A172 (cell line): ENCODE measurements at places on chromosomes 12 and 14. TPM values are rescaled to one million over a fixed set of nuclear protein-coding genes. Genes with fewer than 3 reads are reported as not detected.

NFE2 gene
- 0.17 TPM in 1 of 2 replicates, not detected in the other for total RNA-seq

KERA gene
- total RNA-seq: not detected in 2 replicates

TAS2R31 gene
- total RNA-seq: 1.1 and 2.5 TPM in 2 replicates

SERPINA9 gene
- 0.34 TPM in 1 of 2 replicates, not detected in the other for total RNA-seq

PUS1 gene
- 13.6 and 17.5 TPM in 2 replicates for total RNA-seq

TMEM132C gene
- total RNA-seq: not detected in 2 replicates

TC2N gene
- total RNA-seq: not detected in 2 replicates

GRCh38 chr12:124842800-124843510, 20.7 kb downstream of the SCARB1 start:
- DNase-seq: no peak

GRCh38 chr14:96275177-96276112, 19.4 kb downstream of the BDKRB1 start:
- DNase-seq: peak; percentile 35

GRCh38 chr12:51238037-51238509, 553 bp upstream of the DAZAP2 start:
- DNase-seq: peak; percentile 5
